ENCODE measurements at places on chromosomes 6 and 20.

- no peak for DNase-seq
Observed at GRCh38 chr6:107560657-107561056, 70.7 kb downstream of the SOBP start.

- no peak for DNase-seq
Observed at GRCh38 chr6:153624528-153624927, 414.5 kb upstream of the OPRM1 start.

DNA sequence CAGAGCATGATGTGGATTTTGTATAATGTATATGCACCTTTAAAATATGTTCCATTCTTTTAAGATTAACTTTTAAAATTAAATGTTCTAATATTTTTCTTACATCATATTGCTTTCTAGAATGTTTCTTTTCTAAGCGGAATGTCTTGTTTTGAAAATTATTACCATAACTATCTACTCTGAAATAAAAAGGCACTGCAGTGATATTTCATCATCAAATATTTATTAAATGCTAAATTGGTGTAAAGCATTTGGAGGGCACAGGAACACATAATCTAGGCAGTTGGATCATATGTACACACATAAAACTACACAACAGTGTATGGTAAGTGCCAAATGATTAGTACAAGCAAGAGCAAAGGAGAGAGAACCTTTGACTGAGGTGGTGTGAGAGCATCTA, 13.8 kb downstream of the BICRAL start:
- no peak for DNase-seq

DNA sequence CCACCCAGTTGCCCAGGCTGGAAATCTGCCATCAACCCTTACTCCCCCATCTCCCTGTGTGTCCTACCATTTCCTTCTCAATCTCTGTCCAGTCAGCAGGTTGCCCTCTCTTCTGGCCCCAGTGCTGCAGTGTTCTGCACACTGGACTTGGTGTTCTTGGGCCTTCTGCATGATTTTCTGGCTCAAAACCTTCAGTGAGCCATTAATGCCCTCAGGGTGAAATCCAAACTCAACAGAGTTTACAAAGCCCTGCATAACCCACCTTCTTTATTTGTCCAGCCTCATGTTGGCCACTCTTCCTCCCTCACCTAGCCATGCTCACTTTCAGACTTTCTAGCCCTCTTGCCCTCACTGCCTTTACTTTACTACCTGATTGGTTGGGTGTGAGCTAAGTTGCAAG, 5.0 kb upstream of the GSTA3 start:
- no peak for DNase-seq

DNA sequence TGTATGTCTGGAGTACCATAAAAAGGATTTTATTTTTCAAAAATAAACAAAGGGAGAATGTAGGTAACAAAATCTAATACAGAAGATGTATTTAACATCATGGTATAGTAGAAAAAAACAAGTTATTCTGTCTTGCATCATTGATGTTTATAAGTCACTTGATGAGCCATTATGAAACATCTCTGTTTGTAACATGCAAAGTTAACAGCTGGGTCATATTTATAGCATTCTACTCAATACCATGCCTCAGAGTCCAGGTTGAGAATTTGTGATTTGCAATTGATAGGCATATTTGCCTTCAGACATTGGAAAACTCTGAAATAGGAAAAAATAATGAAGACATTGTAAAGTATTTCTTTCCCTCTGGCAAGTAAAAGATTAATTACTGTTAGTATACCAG, 52.3 kb upstream of the IL20RA start:
- no peak for DNase-seq

GRCh38 chr6:52522151-52522626, 54.7 kb downstream of the TRAM2 start:
- no peak for DNase-seq

DNA sequence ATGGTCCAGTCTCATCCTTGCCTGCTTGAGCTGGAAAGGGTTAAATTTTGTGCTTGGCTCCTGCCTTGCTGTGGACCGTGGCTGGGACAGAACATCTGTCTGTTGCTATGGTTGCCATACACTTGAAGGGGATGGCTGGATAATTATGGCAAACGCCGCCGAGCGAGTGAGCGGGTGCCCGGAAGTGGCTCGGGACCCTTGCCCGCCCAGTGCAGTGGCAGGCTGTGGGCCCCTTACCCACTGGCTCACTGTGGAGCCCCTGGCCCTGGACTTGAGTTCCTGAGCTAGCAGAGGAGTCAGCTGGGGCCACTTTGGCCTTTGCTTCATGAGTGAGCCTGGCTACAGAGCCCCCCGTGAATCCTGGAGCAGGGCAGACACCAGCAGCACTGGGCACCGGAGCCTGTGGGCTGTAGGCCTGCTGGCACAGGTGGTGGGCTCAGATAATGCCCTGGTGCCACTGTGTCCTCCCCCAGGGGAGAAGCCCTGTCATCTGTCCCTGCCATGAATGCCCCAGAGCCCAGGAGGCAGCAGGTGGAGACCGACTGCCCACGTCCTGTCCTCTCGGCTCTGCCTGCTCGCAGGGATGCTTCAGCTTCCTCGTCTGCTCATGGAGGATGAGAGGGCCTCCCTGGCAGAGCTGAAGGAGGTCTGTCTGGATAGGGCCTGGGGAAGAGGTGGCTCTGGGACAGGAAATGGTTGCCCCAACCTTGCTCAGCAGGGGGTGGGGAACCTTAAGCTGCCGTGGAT, 25.5 kb upstream of the NOL4L start:
- DNase-seq: no peak

GRCh38 chr6:113068570-113068969, 721.4 kb downstream of the RFPL4B start:
- no peak for DNase-seq

DNA sequence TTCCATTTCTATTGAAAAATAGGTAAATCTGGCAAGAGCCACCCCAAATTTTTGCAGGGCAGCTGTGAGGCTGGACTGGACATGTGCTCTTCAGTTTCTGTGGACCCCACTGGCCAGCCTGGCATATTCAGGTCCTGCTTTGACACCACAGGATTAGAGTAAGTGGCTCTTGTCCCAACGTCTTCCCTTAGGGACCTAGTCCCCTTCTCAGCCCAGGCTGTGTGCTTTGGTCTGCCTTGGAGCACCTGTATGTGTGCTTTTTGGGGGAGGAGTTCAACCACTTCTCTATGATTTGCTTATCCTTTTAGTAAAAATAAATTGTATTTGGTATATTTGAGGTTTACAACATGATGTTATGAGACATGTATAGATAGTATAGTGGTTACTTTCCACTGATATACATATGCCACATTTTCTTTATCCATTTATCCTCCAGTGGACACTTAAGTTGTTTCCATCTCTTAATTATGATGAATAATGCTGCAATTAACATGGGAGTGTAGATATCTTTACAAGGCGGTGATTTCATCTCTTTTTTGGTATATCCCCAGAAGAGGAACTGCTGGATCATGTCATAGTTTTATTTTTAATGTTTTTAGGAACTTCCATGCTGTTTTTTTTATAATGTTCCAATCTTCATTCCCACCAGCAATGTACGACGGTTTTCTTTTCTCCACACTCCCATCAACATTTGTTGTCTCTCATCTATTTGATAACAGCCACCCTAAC, 167.8 kb upstream of the UST start:
- DNase-seq: no peak

DNA sequence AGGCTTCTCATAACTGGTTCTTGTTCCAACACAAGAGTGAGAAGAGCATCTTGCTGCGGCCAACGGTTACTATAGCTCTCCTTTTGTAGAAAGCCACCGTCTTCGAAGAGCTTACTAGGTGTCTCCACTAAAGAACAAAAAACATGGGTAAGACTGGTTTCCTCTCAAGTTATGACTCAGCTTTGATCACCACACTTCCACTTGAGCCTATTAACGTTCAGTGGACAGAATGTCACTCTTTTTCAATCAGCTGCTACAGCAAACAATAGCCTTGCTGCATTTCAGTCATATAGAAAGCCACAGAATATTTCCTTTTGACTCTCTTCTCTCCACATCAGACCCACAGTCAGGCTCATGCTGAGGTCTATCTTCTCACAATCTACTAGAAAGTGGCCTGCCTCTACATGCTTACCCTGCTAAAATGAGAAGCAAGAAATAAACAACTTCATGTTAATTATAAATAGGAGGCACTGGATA, 243.5 kb upstream of the PREP start:
- DNase-seq: peak; percentile 30

- DNase-seq: no peak
Observed at GRCh38 chr6:140445474-140446004, 1071.1 kb upstream of the CITED2 start.

DNA sequence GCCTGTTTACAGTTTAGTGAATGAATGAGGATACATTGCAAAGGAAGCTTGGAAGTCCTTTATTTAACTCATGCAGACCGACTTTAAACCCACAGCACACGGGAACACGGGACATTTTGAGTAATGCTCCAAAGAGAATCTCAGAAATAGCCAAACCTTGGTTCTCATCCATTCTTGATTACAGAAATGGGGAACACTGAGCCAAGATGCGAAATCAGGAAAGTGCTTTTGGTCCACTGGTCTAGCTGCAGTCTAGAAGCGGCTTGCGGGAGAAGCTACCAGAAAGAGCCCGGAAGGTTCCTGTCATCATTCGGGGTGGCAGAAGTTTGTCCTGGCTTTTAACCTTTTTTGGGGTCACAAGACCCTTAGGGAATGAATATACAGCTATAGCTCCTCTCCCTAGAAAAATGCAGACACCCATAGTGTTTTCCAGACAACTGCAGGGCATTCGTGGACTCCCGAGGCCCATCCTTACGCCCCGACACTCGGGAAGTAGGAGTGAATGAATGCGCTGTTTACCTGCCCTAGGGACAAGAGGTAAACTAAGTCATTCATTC, 475 bp upstream of the TMEM181 start:
- DNase-seq: no peak

DNA sequence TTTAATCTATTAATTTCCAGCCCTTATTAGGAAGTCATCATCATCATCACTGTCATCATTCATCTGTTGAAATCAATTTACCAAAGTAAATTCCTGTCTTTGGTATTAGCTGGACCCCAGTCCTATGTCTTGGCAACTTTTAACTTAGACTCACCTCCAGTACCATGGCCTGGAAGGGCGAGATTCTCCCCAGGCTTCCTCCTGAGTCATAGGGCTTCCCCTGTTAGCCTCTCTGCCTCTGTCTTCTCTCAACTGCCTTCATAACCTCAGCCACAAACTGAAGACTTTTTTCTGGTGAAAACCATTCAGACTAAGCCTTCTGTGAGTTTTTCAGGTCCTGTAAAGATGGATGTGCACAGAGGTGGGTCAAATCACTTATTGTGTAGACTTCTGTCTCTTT, 95.0 kb downstream of the NKAIN2 start:
- DNase-seq: no peak

GRCh38 chr6:147855803-147856482, 347.5 kb downstream of the SAMD5 start:
- DNase-seq: no peak

GRCh38 chr6:125140808-125141207, 12.8 kb upstream of the TPD52L1 start:
- no peak for DNase-seq

DNA sequence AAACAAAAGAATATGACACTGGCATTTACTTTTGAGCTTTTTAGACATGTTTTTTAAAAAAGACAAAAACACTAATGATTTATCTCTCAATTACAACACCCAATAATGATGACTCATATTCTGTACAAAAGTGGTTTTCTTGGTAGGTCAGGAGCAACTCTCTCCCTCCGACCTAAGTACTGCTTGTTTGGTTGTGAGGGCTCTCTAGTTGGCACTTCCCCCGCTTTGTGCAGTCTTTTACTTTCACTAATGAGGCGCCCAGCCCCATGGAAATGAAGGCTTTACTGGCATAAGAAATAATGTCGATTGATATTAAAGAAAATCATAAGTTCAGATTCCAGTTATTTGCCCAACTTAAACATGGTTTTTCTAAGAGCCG, 1.3 kb downstream of the KPNA5 start:
- DNase-seq: peak; percentile 25

DNA sequence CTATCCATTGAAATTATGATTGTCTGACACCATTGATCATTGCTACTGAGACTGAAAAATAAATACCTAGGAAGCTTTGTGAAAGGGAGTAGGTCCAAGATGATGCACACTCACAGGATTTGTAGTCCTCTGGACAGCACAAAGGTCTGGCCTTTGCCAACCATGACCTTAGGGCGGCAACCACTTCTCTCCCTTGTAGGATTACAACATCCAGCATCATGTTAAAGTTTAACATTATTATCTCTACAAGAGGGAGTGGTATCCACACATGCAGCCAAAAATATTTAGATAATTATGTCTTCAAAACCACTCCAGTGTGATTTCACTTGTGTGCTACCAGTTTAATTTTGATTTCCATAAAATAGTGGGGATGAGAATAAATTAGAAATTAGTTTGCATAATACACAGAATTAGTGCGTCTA, 51.1 kb upstream of the NHSL1 start:
- no peak for DNase-seq

- DNase-seq: no peak
Observed at GRCh38 chr6:119442776-119443184, 93.2 kb upstream of the MAN1A1 start.
